ENCODE measurements at places on chromosomes 12 and 14.
A peak's percentile ranks its signal among the peaks of the same experiment; 100 is the strongest.

DNA sequence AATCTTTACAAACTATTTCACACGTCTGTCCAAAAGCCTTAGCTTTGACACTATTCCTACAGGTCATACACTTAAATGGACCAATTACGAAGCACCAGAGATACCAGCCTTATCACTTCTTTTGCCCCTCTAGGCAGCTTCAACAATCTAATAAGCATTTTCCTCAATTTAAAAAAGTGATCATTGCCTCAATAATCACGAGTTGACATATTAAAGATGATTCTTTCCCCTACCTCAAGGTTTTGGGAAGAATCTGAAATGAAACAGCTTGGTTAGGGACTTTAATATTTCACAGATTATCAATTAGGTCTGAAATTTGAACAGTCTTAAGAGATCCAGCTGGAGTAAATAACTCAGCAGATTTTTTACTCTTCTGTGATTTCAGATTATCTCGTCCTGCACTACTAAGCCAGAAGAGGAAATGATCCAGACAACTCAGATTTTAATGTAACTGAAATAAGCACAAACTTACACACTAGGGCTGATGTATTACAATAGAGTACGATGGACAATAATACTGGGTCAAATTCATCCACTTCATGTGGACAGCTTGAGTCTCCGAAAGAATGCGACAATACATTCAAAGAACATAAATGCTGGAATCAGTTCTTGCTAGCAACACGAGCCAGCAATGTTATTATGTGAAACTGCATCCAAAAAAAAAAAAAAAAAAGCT lies 15.9 kb downstream of the UBE2N start:
- DNase-seq, result no peak

DNA sequence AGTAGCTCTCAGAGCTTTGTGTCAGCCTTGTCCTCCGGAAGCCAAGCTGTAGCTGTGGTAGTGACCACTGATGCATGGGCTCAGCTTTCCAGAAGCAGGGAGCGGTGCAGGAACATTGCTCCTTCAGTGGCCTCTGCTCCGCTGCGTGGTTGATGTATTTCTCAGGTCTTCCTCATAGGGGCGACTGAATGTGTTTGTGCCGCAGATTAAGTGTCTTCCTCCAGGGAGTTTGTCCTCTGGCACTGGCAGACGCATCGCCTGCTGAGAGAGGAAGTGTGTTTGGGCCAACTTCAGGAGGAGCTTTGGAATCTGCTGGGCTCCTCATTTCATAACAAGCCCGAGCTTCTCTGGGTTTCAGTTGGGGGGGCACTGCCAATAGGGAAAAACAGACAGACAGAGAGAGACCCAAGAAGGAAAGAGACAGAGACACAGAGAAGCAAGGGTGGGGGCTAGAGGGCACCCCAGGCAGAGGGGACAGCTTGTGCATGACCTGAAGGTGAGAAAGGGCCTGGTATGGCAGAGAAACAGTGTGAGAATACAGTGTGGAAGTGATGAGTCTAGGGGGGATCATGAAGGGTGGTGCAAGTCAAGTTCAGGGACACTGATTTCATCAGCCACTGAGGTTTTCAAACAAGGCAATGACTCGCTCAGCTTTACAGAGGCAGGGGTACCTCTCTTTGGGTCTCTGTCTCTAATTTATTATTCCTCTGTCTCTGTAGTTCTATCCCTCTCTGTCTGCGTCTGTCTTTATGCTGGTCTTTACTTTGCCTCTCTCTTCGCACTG lies 69.4 kb upstream of the PRIMA1 start:
- DNase-seq, result no peak

DNA sequence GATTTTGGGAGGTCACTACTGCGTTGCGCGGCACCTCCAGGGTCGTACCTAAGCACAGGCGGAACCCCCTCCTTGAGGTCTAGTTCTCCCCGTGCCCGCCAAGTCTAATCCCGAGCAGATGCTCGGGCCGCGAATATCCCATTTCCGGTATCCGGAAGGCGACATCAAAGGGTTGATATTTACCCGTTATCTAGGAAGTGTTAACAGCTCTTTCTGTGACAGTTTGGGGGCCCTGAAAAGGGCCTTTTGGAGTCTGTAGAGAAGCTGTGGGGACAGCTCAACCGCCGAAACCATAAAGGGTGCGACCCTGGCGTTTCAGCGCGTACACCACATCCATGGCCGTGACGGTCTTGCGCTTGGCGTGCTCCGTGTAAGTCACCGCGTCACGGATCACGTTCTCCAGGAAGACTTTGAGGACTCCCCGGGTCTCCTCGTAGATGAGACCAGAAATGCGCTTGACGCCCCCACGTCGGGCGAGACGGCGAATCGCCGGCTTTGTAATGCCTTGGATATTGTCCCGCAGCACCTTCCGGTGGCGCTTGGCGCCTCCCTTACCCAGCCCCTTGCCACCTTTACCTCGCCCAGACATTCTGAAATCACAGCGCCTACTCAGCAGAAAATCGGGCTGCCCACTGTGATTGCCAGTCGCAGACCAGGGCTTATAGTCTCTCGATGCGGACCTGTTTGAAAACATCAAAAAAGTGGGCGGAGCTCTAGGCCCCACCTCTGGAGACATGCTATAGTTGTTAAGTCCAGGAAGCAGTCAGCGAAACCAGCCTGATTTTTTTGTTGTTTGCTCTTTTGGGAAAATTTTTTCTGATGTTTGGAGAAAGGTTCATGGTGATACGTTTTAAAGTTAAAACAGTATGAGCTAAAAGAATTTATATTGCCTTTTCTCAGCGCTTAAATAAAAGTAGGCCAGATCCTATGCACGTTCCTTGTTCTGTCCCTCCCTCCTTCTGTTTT lies 32.5 kb downstream of the WBP11 start:
- DNase-seq, result peak; percentile 80

GRCh38 chr12:77606348-77606747 lies 224.3 kb upstream of the NAV3 start:
- no peak for DNase-seq
